ENCODE measurements at places on chromosomes 6 and 20. TPM values are rescaled to one million over a fixed set of nuclear protein-coding genes. Genes with fewer than 3 reads are reported as not detected.

PROCR gene
- total RNA-seq, result 142 TPM

LINC00237 gene
- total RNA-seq, result not detected

SPACA1 gene
- total RNA-seq, result not detected

HLA-DQB2 gene
- not detected for total RNA-seq

SFTA2 gene
- total RNA-seq, result not detected

RRBP1 gene
- total RNA-seq, result 149 TPM

CD93 gene
- total RNA-seq, result not detected

ID1 gene
- total RNA-seq, result 444 TPM

NEURL2 gene
- total RNA-seq, result 1.1 TPM

PREX1 gene
- total RNA-seq, result 13.4 TPM

GTSF1L gene
- not detected for total RNA-seq

ZSCAN23 gene
- not detected for total RNA-seq

TOMM6 gene
- total RNA-seq, result 304 TPM

ECI2 gene
- total RNA-seq, result 51.2 TPM

LRRC1 gene
- total RNA-seq, result 6.6 TPM

GDAP1L1 gene
- 0.07 TPM for total RNA-seq

ALDH8A1 gene
- 0.07 TPM for total RNA-seq

OR2J3 gene
- total RNA-seq, result not detected

HSPA1L gene
- 1.3 TPM for total RNA-seq

LY6G6F gene
- total RNA-seq, result not detected

ZNF391 gene
- 0.35 TPM for total RNA-seq

CDH4 gene
- total RNA-seq, result 6.7 TPM

MCCD1 gene
- total RNA-seq, result not detected

GNMT gene
- total RNA-seq, result not detected

PLG gene
- total RNA-seq, result not detected

C20orf144 gene
- not detected for total RNA-seq

PPP1R16B gene
- 0.15 TPM for total RNA-seq

SRSF12 gene
- 2.0 TPM for total RNA-seq

OGFRL1 gene
- total RNA-seq, result 4.7 TPM

SOX18 gene
- 1.1 TPM for total RNA-seq

PSORS1C2 gene
- not detected for total RNA-seq

CCND3 gene
- 123 TPM for total RNA-seq

AURKA gene
- 105 TPM for total RNA-seq

TAB2 gene
- 26.2 TPM for total RNA-seq

BPIFA1 gene
- not detected for total RNA-seq

RSPH3 gene
- 5.2 TPM for total RNA-seq

MUCL3 gene
- total RNA-seq, result 0.20 TPM

AK9 gene
- 1.5 TPM for total RNA-seq

MCHR2 gene
- not detected for total RNA-seq

PRDM13 gene
- 0.88 TPM for total RNA-seq

BMP2 gene
- total RNA-seq, result 0.29 TPM

GLP1R gene
- not detected for total RNA-seq

PLTP gene
- total RNA-seq, result 1.6 TPM

HMGA1 gene
- total RNA-seq, result 446 TPM
